GM19239 (cell line): ENCODE measurements at places on chromosomes 4 and X.

GRCh38 chrX:39888730-39889129 is 209.0 kb downstream of the BCOR start:
- DNase-seq = no peak

DNA sequence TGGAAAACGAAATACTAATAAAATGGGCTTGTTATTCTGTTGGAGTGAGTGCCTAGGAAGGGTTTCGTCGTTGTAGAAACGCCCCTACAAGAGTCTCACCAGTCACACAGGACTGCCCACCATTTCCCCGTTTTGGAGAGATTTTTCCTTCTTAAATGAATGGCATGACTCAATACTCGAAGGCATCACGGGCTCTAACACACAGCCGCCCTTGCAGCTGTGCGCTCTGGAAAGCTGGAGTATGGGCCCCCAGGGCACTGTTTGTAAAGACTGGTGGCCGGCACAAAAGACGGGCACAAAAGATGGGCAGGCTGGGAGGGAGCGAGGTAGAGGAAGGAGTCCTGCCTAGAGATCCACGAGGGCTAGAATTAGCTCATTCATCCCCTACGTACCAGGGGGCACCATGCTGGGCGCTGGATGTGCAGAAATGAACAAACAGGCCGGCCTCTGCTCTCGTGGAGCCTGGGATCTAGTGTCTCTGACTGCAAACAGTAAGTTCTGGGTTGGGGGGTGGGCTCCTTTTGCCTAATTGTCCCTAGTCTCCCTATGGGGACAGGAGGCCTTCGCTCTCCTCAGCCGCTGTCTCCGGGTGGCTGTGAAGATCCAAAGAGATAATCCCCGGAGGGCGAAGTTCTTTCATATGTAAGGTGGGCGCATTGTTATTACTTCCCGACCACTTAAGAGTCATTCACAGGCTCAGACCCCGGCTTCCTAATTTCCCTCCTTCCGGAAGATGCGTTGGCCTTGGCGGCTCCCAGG is 1.0 kb upstream of the SFRP2 start:
- DNase-seq = no peak

GRCh38 chr4:26410385-26411293 is 79.6 kb downstream of the CCKAR start:
- no peak for DNase-seq

DNA sequence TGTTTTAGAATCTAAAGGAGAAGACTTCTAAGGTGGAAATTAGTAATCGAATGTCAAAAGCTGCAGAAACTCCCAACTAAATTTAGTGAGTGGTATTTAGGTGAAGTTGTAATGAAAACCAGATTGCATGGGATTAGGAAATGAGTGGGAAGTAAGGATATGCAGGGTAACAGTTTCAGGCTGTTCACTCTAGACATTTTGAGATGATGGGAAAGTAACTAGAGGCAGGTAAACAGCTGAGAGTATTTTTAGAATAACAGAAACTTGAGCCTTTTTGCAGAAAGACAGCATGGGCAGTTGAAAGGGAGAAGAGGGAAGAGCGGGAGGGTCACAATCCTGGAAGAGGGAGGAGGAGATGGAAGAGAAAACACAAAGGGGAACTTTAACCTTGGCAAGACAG is 12.7 kb downstream of the SPRY1 start:
- DNase-seq = no peak

DNA sequence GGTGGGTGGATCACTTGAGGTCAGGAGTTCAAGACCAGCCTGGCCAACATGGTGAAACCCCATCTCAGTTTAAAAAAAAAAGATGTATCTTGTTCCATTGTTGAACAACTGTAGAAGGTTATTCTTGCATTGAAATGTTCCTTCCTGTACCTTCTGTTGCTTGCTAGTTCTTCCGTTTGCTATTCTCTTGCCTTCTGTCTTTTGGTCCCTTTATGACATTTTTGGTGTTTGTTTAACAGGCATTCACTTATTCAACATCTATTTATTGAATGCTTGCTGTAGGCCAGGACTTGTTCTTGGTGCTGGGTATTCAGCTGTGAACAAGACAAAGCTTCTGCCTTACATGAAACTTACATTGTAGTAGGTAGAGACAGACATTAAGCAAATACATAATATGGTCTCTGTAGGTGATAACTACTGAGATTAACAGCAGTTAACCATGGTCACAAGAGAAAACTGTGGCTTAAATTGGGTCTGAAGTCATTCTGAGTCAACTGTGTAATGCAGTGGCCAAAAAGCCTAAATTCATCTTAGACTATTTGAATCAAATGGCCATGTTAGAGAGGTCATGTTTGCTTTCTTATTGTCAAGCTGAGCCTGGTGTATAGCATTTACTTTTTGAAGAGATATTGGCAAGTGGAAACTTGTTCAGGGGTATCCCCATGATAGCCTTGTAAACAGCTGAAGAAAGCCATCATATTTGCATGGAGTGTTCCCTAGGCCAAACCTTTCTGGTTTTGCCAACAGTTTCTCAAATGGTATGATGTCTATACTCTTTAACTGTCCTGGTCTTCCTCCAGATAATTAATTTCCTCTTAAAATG is 35.6 kb downstream of the GAB1 start:
- no peak for DNase-seq

DNA sequence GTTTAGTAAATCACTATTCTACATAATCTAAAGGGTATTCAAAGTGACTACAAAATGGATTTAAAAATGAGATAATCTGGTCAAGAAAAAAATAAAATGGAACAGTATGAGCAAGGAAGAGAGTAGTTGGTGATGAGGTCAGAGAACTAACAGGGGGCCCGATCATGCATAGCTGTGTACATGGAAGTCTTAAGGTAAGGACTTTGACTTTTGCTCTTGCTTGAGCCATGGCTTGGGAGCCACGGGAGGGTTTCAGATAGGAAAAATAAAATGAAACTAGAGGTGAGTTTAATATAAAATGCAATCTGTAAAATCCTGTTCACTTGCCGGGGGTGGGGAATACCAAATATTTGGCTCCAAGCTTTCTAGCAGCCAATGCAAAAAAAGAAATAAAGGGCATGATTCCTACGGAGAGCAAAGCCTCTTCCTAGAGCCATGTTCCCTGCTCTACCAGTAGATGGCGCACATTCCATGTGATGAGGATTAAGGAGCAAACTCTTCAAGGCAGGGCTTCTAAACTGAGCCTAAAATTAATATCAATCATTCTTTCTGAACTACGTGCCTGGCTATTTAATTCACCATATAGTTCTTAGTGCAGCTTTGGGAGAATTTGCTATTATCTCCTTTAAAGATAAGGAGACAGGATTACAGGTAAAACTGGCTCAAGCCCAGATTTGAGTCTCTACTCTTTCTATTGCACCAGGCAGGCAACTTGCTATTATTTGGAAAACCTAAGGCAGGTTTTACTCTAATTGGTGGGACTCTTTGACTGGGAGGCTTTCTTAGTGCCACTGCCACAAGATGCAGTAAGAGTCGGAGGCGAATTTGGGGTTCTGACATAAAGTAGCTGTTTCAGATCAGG is 6.8 kb upstream of the CLCN5 start:
- DNase-seq = no peak

DNA sequence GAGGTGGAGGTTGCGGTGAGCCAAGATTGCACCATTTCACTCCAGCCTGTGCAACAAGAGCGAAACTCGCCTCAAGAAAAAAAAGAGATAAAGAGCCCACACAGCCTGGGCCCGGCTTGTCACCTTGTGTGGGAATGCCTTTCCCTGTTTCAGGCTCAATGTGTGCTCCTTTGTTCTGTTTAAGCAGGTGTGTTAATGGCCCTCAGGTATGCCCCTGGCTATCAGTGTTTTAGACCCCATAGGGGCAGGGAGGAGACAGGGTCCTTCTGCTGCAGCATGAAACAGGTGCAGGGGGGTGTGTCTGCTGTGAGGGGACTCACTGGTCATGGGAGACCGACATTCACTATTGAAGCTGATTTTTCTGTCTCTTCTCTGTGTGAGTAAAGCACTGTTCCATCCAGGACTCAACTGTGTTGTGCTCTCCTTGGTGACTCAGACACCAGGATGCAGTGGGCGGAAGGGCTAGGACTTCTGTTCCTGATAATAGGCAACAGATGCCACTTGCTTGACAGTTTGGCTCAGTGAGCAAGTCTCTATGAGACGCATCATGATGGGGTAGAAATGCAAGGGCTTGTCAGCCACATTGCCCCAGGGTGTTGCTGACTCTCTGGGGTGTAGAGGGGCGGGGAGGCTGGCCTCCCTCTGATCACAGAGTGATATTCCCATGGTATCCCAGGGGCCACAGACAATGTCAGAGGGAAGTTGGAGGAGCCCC is 15.6 kb upstream of the LAP3 start:
- DNase-seq = no peak

DNA sequence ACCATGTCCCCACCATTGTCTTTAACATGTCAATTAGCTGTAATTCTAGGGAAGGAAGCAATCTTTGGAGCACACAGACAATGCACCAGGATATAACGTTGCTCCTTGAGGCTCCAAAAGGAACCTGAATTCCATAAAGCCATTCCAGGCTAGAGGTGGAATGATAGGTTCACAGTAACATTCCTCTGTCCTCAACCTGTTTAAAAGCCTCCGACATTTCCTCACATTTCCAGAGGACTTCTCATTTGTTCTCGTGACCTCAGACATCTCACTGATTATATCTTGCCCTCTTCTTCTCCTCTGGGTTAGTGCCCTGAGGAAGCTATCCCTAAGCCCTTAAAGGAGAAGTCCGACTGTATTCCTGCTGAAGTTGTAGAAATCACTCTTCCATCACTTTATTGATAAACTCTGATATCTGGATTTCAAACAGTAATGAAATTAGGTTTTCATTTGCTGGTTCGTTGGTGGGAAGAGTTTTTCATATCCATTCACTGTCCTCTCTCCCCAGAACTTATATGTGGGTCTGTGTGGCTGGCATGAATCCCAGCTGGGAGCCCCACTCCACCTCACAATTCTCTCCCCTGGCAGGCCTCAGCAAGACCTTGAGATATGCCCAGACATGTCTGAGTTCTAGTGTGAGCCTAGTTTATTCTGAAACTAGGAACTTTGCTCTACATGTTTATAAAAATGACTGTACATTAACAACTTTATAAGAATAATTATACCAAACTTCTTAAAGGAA is 44.2 kb upstream of the PRSS12 start:
- no peak for DNase-seq

DNA sequence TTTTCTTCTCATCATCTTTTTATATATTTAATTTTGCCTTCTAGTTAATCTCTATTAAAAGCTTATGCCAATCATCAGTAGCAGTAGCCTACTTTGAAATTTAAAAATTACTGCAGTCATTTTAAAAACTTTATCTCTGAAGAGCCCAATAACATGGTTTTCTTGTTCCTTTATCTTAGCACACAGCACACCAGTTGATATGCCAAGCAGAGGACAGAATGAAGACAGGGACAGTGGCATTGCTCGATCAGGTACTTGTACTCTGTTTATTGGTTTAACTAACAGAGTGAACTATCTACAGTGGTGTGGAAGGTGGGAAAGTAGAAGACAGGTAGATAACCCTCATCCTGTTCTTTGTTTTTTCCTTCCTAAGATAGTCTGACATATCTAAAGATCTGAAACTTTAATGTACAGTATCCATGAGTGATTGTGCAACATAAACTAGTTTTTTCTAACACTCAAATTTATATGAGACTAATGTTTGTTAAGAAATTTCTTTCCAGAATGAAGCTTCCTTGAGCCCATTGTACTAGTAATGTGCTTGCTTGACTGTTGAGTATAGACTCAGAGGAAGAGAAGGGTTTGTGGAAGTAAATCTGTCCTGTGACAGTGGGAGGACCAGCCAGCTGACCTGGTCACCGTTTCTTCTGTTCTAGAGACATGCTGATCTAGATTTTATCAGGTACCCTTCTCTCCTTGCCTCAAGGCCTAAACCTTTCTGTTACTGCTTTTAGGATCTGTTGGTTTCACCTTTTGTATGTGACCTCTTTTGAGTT is 66.6 kb downstream of the FNIP2 start:
- DNase-seq = no peak

GRCh38 chr4:1711571-1712215 is 426 bp downstream of the SLBP start:
- DNase-seq = no peak

DNA sequence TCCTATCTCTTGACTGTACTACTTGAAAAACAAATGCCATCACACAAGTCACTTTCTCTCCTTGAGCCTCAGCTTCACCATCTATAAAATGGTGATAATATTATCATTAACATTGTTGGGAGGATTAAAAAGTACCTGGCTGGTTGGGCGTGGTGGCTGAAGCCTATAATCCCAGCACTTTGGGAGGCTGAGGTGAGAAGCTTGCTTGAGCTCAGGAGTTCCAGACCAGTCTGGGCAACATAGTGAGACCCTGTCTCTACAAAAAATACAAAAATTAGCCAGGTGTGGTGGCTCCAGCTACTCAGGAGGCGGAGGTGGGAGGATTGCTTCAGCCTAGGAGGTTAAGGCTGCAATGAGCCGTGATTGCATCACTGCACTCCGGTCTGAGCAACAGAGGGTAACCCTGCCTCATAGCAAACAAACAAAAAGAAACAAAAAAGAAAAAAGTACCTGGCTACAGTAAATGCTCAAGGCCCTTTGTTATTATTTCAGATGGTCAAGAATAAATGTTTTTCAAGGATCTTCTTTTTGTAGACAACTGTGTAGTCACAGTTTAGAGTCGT is 120.3 kb downstream of the CHRNA9 start:
- DNase-seq = no peak

GRCh38 chr4:173293663-173294062 is 40.5 kb downstream of the HMGB2 start:
- no peak for DNase-seq

GRCh38 chr4:154502111-154502510 is 10.5 kb upstream of the DCHS2 start:
- no peak for DNase-seq

- DNase-seq = no peak
These were observed 34.5 kb downstream of the STBD1 start for GRCh38 chr4:76341063-76341462.

GRCh38 chr4:47057991-47058390 is 26.6 kb downstream of the GABRB1 start:
- DNase-seq = no peak

DNA sequence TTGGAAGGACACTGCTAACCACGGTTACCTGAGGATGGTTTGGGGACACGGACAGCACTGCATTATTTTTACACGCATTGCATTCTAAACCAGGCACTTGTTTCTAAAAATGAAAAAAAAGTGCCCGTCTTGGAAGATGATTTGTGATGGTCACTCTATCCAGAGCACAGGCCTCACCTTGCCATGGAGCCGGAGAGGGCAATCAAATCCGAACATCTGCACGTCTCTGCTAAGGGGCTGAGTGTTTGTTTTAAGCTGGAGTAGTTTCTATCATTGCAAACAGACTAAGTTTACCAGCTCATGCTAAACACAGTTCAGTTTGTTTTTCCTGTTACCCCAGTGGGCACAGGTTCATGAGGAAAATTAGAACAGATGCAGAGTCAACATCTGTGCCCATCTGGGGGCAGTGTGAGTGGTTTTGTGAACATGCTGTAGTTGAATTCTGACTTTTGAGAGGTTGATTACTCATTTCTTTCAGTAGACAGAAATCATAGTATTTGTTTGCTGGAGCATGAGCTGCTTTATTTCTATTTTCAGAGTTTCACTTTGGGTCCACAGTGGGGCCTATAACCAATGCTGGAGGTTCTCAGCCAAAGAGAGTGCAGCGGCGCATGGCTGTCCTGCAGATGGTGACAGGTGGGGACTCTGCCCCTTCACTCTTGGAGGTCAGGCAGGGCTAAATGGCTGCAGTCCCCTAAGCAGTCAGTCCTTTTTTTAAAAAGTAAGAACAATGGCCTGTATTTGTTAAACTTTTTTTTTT is 65.4 kb upstream of the ENPP6 start:
- no peak for DNase-seq
